Ascending aorta (tissue), 2 donors: ENCODE measurements at places on chromosomes 16 and 17. TPM values are rescaled to one million over a fixed set of nuclear protein-coding genes. Genes with fewer than 3 reads are reported as not detected.

The LAT gene
- 53.4 TPM for total RNA-seq

The ZNHIT3 gene
- total RNA-seq: 49.4 TPM

- H3K4me3 ChIP-seq: no peak overlapping the region
- no peak overlapping the region for H3K27ac ChIP-seq
- peaks cover 72% of the 10 kb centered on the region for H3K36me3 ChIP-seq
- no peak for DNase-seq
These were observed 37.7 kb upstream of the PHLPP2 start for GRCh38 chr16:71762186-71762585.

DNA sequence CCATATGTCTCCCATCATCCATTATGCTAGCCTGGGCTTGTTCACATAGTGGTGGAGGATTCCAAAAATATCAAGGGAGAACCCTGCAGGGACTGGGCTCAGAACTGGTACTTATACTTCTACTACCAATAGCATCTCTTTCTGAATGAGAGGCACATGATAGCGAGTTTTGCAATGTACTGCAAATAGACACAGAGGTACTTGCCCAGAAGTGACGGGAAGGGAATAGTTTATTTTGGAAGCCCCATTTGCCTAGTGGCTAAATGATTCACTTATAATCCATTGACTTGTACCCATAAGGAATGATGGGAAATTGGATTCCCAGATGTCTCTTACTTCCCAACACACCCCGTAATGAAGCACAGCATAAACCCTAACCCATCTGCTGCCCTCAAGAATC is 124.8 kb upstream of the ERCC4 start:
- peaks cover 18% of the 10 kb centered on the region for H3K4me1 ChIP-seq
- H3K36me3 ChIP-seq: no peaks in the 10 kb centered on the region
- no peak overlapping the region for H3K4me3 ChIP-seq

DNA sequence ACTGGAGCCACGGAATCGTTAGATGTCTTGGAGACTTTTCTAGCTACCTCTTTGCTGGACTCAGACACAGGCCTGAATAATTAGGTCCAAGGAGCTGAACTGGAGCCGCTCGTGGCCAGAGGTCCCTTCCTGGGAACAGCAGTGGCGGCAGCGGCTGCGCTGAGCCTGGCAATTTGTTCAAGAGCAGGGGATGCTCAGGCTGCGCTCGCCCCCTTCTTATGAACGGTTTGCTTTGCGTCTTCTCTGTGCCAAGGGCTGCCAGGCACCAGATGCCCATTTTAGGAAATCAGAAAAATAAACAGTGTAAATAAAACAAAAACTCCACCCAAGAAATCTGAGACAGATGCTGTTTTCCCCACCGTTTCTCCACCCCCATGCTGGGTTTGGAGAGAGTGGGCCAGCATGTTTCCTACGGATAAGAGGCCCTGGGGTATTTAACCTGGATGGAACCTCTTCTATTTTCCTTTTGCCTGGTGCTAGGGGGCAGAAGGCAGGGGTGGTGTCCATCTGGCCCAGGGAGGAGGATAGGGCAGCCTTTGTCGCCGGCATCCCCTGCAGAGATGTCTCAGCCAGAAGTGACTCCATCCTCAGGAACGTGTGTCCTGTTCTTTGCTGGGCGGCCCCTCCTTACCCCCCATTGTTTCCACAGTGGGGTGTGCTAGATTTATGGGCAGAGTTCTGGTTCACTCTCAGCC is 163.4 kb downstream of the SEC14L1 start:
- H3K4me3 ChIP-seq: no peak overlapping the region
- H3K4me1 ChIP-seq: no peaks in the 10 kb centered on the region
- no peak overlapping the region for H3K27ac ChIP-seq
- H3K36me3 ChIP-seq: no peaks in the 10 kb centered on the region
- DNase-seq: no peak
- H3K27me3 ChIP-seq: no peaks in the 10 kb centered on the region

- H3K36me3 ChIP-seq: no peaks in the 10 kb centered on the region
- no peak overlapping the region for H3K27ac ChIP-seq
- peaks cover 8% of the 10 kb centered on the region for H3K4me1 ChIP-seq
- no peak for DNase-seq
- H3K4me3 ChIP-seq: no peak overlapping the region
- H3K27me3 ChIP-seq: no peaks in the 10 kb centered on the region
These were observed 18.0 kb downstream of the C16orf87 start for GRCh38 chr16:46812781-46813540.

GRCh38 chr16:87348616-87349157 is 31.5 kb upstream of the C16orf95 start:
- H3K36me3 ChIP-seq: peaks cover 33% of the 10 kb centered on the region
- DNase-seq: no peak
- no peaks in the 10 kb centered on the region for H3K27me3 ChIP-seq
- H3K4me3 ChIP-seq: no peak overlapping the region

DNA sequence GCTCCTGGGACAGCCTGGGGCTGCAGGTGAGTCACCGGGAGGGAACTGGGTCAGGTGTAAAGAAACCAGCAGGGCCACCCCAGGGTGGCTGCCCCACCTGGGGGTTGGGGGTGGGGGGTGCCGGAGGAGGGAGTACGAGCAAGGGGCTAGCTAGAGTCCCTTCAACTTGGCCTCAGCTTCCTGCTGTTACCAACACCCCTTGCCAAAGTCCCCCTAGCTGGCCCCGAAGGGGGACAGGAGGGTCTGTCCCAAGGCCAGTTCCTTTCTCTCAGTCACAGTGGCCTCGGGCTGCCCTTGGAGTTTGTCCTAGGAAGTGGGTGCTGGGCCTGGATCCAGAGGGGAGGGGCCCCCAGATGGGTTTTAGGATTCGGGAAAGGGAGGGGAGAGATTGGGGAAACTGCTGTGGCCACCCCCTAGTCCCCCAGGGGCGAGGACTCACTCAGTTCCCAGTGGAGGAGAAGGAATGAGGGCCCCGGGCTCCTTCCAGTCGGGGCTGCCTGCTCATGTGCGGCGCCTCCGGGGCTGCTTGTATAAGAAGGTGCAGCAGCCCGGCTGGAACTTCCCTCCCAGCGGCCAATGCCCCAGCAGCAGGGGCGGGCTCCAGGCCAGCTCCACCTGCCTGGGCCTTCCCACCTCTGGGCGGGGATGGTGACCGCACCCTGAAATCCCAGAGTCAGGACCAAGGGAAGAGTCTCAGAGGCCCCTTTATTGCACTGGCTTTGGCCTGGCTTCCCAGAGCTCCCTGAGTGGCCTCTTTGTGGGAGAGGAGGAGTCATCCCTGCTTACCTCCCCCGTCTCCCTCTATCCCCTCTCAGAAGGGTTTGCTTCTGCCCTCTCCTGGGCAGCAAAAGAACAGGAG is 7.3 kb downstream of the ARHGAP27 start:
- H3K4me1 ChIP-seq: peaks cover 7% of the 10 kb centered on the region
- no peak for DNase-seq
- no peak overlapping the region for H3K4me3 ChIP-seq
- peaks cover 5% of the 10 kb centered on the region for H3K27me3 ChIP-seq
- no peak overlapping the region for H3K27ac ChIP-seq
